T-helper 2 cell treated with Interferon-gamma antibody and Interleukin-4, amounts not matched to agents 100 ng/mL and 5 ng/mL, for 36 hours (primary cell): ENCODE measurements at places on chromosomes 6 and 20. TPM values are rescaled to one million over a fixed set of nuclear protein-coding genes. Genes with fewer than 3 reads are reported as not detected.

SOBP gene
- 0.09 and 0.14 TPM in 2 replicates for total RNA-seq

EFCAB8 gene
- 0.50 and 0.68 TPM in 2 replicates for total RNA-seq

STMND1 gene
- not detected in 2 replicates for total RNA-seq

TSHZ2 gene
- 2.5 and 2.9 TPM in 2 replicates for total RNA-seq

NKX2-2 gene
- total RNA-seq: not detected in 2 replicates

SYCP2L gene
- 0.34 and 0.36 TPM in 2 replicates for total RNA-seq
